ENCODE measurements at places on chromosomes 5 and 9. TPM values are rescaled to one million over a fixed set of nuclear protein-coding genes. Genes with fewer than 3 reads are reported as not detected.

- DNase-seq, result no peak
Measured at GRCh38 chr5:98794414-98795080, 21.1 kb downstream of the RGMB start.

GRCh38 chr9:127783111-127784008, 2.5 kb upstream of the CDK9 start:
- no peak for DNase-seq

DNA sequence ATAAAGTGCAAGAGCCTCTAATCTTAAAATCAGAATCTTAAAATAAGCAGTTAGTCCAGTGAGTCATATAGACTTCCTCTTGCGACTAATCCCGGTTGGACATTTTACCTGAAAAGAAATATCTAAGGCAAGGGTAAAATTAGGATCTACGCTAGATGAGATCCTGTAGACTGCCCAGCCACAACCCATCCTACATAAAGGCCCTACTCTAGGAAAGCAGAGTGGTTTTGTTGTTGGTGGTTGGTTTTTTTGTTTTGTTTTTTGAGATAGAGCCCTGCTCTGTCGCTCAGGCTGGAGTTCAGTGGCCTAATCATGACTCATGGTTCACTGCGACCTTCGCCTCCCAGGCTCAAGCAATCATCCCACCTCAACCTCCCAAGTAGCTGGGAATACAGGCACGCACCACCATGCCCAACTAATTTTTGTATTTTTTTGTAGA, 6.9 kb downstream of the TSC1 start:
- DNase-seq, result no peak

DNA sequence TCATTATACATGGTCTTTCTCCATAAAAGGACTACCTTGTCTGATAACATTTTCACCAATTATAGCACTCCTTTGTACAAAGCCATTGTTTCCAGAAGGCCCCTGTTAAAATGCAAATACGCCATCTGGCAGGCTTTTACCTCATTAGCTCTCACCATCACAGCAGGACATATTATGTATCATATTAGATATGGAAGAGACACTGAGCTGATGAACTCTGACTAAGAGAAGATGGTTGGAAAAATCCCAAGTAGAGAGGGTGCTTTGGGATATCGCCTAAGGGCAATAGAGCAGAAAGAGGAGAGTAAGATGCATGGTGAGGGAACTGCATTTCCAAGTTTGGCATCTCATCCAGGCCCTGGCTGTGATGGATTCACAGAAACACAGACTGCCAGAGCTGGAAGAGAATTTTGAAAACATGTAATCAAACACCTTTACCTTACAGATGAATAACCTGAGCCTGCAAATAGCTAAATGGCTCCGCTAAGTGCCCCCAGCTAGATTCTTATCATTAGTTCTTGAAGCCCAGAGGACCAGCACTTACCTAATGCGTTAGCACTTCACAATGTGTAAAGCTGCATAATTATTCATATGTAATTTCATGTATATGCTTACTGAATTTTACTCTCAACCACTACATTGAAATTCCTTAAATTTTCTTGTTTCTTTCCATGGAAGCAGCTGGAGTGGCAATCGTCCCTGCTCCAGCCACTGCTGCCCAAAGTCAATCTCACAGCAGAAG, 393.6 kb upstream of the IZUMO3 start:
- no peak for DNase-seq

DNA sequence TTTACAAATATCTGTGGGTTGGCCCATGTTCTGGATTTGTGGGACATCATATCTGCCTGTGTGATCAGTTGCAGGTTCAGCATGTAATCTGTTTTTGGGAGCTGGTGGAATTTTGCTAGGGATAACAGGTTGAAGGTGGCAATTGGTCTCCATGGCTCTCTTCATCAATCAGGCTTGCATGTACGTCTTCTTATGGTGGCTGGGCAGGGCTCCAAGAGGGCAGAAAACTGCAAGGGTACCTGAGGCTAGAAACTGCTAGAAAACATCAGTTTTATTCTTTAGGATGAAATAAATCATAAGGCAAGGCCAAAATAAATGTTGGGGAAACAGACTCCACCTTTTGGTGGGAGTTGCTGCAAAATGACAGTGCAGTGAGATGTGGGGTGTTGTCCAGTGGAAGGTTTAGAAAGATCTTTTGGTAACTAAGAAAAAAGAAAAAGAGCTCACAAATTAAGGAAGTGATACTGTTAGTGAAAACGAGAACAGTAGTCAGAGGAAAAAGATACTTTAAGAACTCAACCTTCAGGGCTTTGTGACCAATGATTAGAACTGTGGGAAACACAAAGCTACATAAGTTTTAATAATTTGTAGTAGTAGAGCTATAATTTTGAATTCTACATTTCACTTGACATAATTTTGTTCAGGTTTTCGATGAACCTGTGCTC, 300.7 kb upstream of the IZUMO3 start:
- DNase-seq, result no peak

GRCh38 chr5:2203774-2204173, 321.0 kb upstream of the IRX4 start:
- DNase-seq, result no peak

GRCh38 chr5:179833056-179833708, 12.5 kb downstream of the SQSTM1 start:
- no peak for DNase-seq

GRCh38 chr5:64299805-64300204, 134.2 kb downstream of the RNF180 start:
- no peak for DNase-seq

GRCh38 chr5:96252596-96252995, 180.5 kb downstream of the PCSK1 start:
- no peak for DNase-seq

DNA sequence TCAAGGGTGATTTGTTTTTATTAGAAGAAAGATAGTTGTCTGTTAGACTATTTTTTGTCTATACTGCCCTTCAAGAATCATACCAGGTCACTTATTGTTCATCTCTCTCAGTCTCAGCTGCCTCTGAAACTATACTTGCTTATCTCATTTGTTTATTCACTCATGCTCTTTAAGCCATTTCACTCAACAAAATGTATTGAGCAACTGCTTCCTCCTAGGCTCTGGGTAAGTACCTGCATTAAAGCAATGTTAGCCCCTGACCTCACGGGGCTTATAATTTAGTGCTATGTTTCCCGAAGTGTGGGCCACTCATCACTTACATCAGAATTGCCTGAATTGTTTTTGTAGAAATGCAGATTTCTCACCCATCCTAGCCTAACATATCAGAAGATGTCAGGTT, 100.9 kb downstream of the DPYSL3 start:
- no peak for DNase-seq

DNA sequence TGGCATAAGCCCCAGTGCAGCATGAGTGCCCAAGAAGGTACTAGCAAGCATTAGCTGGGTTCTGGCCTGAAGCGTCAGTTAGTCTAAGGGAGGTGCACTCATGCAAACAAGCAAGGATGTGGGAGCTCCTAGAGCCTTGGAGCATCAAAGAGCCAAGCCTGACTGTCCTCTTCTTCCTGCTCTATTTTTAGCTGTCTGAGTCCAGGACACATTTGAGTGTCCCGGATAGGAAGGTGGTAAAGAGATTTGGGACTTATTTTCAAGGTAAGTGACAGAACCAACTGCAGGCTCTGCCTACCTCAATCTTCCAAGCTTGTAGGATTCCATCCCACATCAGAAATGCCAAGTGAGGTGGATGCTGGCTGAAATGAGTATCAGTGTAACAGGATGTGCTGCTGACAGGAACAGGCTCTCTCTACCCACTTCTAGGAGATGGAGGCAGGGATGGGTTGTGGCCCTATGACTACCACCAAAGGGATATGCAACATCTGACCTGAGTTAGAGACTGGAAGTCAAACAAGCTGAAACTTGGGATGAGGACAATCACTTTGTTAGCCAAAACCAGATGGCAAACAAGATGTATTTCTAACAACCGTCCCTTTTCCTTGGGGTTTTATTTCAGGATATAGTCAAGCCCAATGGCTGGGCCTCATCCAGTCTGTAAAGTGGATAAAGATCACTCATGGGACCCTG, 15.1 kb downstream of the MACROH2A1 start:
- no peak for DNase-seq

DNA sequence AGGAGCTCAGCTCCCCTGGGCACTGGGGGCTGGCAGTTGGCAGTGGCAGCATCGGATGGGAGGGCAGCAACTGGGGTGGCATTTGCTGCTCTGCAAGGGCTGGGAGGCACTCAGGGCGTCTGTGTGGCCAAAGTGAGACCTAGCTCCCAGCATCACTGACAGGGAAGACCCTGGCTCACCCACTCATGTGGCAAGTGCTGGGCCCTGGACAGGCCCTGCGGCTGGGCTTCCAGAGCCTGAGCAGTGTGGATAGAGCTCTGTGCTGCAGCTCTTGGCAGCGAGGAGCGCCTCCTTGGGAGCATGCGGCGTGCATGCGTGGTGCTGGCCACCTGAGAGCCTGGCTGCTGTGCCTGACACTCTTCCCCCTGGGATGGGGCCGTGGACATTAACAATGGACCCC, 10.2 kb downstream of the CEP72 start:
- no peak for DNase-seq

GRCh38 chr9:20208961-20209371, 413.3 kb downstream of the MLLT3 start:
- DNase-seq, result no peak

DNA sequence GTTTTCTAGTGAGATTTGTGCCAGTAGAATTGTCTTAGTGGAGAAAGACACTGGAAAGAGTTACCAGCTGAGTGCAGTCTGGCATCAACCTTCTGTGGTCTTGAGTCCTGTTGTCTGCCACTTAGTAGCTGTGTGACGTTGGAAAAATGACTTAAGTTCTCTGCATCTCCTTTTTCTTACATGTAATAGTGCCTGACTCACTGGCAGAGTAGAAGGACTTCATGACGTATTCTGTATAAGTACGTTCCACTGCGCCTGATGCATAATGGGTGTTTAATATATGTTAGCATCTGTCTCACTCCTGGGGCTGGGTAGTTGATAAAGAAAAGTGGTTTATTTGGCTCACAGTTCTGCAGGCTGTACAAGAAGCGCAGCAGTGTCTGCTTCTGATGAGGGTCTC, 144.8 kb downstream of the ST8SIA4 start:
- no peak for DNase-seq

- DNase-seq, result no peak
Measured at GRCh38 chr5:121962347-121962670, 534 bp downstream of the SRFBP1 start.

GRCh38 chr5:31442058-31442745, 89.7 kb downstream of the DROSHA start:
- no peak for DNase-seq

DNA sequence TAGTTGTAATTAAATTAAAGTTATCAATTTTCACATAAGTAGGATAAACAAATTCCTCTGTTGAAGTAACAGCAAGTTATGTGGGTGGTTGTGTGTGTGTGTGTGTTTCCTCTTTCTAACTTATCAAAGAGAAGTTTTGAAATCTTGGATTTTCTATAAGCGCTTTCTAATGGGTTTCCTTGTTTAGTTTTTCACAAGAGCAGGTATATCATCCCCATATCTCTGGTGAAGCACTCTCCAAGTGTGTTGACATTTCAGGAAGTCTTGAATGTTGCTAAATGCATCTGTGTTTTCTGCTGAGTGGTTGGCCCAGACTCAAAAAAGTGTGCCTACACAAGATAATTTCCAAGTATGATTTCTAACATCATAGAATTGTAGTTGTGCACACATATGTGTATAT, 43.3 kb downstream of the PRDM6 start:
- no peak for DNase-seq

GRCh38 chr5:122192497-122193496, 63.5 kb downstream of the ZNF474 start:
- no peak for DNase-seq

DNA sequence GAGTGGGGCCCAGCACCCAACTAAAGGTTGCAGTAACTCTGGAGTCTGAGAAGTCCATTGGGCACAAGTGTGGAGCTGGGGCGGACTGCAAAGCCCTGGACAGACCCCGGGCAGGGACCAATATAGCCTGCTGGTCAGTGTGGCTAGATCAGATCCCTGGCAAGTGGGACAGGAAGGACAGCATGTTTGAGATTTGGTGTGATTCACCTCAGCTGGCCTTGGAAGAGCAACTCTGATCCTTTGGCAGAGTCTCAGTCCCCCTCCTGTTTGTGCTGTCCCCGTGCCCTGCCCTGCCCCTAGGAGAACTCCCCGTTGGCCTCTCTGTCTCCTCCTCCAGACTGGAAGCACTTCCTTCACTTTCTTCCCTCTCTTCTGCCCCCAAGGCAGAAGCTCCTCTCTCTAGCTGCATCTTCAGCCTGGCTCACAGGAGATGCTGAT, 255.3 kb downstream of the FSTL4 start:
- no peak for DNase-seq

DNA sequence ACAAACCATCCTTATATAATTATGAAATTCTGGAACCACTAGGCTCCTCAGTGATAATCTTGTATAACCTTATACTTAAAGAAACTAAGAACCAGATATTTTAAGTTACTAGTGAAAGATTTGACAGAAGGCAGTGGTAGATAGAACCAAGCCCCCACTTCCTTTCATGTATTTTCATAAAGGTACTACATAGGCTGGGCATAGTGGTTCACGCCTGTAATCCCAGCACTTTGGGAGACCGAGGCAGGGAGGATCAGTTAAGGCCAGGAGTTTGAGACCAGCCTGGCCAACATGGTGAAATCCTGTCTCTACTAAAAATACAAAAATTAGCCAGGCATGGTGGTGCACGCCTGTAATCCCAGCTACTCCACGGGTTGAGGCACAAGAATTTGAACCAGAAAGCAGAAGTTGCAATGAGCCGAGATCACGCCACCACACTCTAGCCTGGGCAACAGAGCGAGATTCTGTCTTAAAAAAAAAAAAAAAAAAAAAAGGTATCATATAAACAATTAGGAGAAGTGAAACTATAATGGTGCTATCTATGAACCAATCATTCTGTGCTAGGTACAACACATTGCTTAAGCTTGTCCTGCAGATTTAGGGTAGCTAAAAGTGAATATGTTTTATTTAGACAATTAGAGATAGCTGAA, 27.9 kb upstream of the DTWD2 start:
- DNase-seq, result no peak

The LRRC19 gene
- total RNA-seq, result not detected

The C5orf52 gene
- not detected for total RNA-seq

The SEMA5A gene
- total RNA-seq, result 11.2 TPM

The FCN2 gene
- not detected for total RNA-seq

The TAF11L14 gene
- not detected for total RNA-seq

The WHRN gene
- 0.94 TPM for total RNA-seq

The TRPM3 gene
- total RNA-seq, result 20.6 TPM

The CCL21 gene
- total RNA-seq, result not detected

The SAXO1 gene
- total RNA-seq, result not detected

The ADRA1B gene
- total RNA-seq, result 1.1 TPM

The CCL19 gene
- total RNA-seq, result not detected

Measured in occipital lobe (tissue), 3 donors.